ENCODE measurements at places on chromosomes 3 and 15. TPM values are rescaled to one million over a fixed set of nuclear protein-coding genes. Genes with fewer than 3 reads are reported as not detected.

DNA sequence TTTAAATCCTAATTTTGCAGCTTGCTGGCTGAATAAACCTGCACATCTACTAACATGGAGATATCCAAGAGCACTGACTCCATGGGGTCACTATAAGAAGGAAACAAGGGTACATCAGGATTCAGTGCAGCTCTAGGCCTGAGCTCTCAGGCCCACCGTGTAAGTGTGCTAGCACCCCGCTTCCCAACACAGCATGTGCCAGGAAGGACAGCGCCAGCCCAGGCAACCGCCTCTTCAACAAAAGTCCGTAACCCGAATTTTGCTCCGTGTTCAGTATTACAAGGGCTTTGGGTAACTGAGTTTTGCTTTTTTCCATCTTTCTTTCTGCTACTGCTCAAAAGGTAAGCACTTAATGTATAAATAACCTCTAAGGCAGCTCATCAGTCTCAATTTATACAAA, 89.8 kb downstream of the LRIG1 start:
- H3K36me3 ChIP-seq = peaks cover 6% of the 10 kb centered on the region
- H3K27ac ChIP-seq = no peak overlapping the region
- no peak overlapping the region for H3K4me3 ChIP-seq
- no peaks in the 10 kb centered on the region for H3K27me3 ChIP-seq
- no peak for DNase-seq

DNA sequence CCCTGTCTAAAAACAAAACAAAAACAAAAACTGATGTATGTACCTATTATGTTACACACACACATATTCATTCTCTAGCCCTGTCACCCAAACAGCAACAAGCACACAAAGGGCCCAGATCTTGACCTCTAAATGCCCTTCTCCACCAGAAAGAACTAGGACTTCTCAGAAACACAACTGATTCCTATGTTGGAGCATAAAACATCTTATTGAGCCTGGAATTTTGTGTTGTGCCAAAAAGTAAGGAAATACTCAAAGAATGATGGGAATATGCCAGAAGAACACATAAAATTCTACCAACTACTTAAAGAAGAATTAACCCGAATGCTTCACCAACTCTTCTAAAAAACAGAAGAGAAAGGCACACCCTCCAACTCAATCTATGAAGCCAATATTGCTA, 66.7 kb upstream of the OCA2 start:
- H3K36me3 ChIP-seq = peaks cover 2% of the 10 kb centered on the region
- no peak overlapping the region for H3K27ac ChIP-seq
- no peaks in the 10 kb centered on the region for H3K27me3 ChIP-seq
- H3K4me3 ChIP-seq = no peak overlapping the region
- DNase-seq = no peak
- no peaks in the 10 kb centered on the region for H3K4me1 ChIP-seq

DNA sequence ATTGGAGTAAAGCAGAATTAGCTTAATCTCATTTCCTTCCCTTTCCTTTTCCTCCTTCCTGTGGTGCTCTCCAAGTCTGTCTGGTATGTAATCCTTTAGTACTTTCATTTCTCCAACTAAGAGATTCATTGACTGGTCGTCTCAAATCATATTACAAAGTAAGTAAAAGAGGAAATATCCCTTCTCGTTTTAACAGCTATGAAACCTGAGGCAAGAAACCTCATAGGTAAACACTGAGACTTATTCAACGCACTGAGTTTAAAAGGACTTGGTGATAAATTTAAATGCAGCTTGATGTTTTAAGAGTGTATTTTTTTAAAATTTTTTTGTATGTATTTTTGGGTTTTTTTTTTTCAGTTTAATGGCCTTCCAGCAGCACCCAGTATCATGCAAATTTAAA, 117.2 kb upstream of the LRRC3B start:
- no peak overlapping the region for H3K4me3 ChIP-seq
- H3K36me3 ChIP-seq = no peaks in the 10 kb centered on the region
- H3K27ac ChIP-seq = no peak overlapping the region
- H3K4me1 ChIP-seq = no peaks in the 10 kb centered on the region
- no peak for DNase-seq

DNA sequence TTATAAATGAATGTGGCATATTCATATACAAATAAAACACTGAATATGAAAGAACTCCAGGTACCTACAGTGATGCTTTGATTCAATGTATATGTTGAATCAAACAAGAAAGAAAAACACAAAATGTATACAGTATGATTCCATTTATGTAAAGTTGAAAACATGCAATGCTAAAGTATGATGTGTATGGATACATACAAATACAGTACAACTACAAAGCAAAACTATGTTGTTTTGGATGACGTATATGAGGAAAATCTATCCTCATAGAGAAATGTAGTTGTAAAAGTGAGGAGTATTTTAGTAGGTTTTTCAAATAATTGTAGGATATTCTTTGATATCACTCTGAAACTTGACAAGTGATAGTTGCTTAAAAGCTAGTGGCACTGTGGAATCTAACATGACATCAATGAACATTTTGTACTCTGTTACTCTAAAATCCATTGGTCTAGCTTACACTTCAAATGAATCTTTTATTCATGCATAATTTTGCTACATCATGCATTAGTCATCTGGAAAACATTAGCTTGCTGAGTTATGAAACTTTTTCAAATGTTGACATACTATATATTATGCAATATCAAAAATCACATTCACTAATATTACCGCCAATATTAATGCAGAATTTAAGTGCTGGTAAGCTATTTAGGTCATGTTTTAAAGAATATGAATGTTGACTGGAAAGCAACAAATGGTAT, 278.1 kb upstream of the CHRNA7 start:
- H3K27ac ChIP-seq = no peak overlapping the region
- H3K4me1 ChIP-seq = no peaks in the 10 kb centered on the region

GRCh38 chr3:158220575-158220974, 110.7 kb downstream of the RSRC1 start:
- no peak for DNase-seq
- no peak overlapping the region for H3K27ac ChIP-seq
- no peaks in the 10 kb centered on the region for H3K36me3 ChIP-seq
- H3K4me1 ChIP-seq = no peaks in the 10 kb centered on the region
- H3K27me3 ChIP-seq = no peaks in the 10 kb centered on the region
- H3K4me3 ChIP-seq = no peak overlapping the region

- H3K36me3 ChIP-seq = no peaks in the 10 kb centered on the region
- H3K27ac ChIP-seq = peak overlapping the region; percentile 4
- no peak for DNase-seq
- peaks cover 2% of the 10 kb centered on the region for H3K4me1 ChIP-seq
- H3K4me3 ChIP-seq = no peak overlapping the region
- H3K27me3 ChIP-seq = no peaks in the 10 kb centered on the region
Observed at GRCh38 chr15:29031502-29032228, 145.9 kb downstream of the APBA2 start.

DNA sequence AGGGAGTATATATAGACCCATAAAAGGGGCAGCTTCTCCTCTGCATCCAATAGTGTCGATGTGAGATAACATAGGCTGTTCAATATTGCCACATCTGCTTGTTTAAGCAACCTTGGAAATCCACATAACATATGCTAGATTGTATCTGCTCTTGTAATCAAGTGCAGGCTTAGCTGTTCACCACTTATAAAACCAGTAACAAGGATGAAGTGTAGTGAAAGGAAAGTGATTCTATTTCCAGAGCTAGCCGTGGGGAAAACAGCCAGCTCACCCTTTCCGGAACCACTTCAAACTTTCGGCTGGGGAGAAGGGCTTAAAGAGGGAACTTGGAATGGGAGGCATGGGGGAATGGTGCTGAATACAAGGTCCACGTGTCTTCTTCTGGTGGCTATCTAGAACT, 204.0 kb downstream of the TAFA4 start:
- no peak overlapping the region for H3K4me3 ChIP-seq
- no peak overlapping the region for H3K27ac ChIP-seq
- H3K27me3 ChIP-seq = no peaks in the 10 kb centered on the region

The GNB5 gene
- 54.7 TPM for total RNA-seq

The SPESP1 gene
- total RNA-seq = not detected

The CASR gene
- 0.21 TPM for total RNA-seq

All from T-cell (primary cell).